Jurkat, Clone E6-1 (cell line): ENCODE measurements at places on chromosomes 6 and 20.
A peak's percentile ranks its signal among the peaks of the same experiment; 100 is the strongest.

- no peak for DNase-seq
Observed at GRCh38 chr6:134636186-134636799, 313.6 kb downstream of the ALDH8A1 start.

- no peak for DNase-seq
Observed at GRCh38 chr6:29968130-29968529, 25.8 kb downstream of the HLA-A start.

DNA sequence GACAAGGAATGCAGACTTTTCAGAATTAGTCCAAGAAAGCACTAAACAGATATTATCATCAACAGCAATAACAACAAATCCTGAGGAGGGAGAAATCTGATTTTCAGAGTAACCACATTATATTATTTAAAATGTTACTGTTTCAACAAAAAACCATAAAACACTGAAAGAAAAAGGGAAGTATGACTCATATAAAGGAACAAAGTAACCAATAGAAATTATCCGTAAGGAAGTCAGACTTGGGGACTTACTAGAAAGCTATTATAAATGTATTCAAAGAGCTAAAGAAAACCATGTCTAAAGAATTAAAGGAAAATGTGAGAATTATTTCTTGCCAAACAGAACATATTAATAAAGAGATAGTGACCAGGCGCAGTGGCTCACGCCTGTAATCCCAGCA lies 98.1 kb downstream of the MYLK4 start:
- no peak for DNase-seq

DNA sequence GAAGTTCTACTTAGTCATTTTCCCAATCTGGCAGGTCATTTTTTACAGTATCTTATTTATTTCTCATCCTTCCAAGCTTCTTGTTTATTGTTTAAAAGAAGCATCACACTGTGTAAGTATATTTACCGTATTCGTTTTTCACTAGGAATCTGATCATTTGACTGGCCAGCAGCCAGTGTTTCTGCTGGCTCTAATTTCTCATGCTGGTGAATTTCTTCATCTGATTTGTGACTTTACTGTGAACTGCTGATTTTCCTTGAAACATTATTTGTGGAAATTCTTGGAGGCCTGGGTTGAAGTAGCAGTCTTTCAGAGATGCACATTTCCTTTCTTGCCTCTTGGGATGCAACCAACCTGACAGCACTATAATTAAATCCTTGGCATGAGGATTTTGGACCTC lies 65.9 kb downstream of the PREP start:
- no peak for DNase-seq

DNA sequence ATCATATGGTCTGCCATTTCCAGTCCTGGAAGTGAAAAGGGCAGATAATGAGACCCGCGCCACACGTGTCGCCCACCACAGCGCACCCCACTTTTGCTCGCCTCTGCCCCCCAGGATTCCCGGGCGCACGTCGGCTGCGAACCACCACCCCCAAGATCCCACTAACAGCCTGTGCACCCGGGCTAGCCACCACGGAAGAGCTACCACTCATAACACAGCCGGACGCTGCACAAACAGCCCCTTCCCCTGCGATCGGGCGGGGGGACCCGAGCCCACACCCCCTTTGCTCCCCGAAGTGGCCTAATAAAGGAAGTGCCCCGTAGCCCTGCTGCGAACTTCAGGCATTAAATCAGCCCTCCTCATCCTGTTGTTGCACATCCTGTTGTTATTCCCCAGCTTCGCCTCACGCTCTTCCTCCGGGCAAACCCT lies 506 bp downstream of the CITED2 start:
- DNase-seq: no peak

DNA sequence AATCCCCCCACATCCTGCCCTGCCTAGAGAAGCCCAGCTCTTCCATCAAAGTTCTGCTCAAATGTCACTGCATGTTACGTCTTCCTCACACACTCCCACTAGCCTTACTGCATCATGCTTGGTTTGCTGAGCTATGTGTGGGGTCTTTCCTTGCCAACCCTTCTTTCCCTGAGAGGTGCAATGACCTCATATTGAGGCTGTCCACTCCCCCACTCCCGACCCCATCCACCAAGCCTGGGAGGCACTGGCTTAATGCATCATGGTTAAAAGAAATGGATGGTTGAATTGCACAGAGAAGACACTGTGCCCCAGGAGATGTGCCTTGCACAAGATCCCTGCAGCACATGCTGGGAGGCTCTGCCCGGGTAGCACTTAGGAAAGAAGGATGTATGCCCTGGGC lies 7.7 kb upstream of the IRF4 start:
- no peak for DNase-seq

DNA sequence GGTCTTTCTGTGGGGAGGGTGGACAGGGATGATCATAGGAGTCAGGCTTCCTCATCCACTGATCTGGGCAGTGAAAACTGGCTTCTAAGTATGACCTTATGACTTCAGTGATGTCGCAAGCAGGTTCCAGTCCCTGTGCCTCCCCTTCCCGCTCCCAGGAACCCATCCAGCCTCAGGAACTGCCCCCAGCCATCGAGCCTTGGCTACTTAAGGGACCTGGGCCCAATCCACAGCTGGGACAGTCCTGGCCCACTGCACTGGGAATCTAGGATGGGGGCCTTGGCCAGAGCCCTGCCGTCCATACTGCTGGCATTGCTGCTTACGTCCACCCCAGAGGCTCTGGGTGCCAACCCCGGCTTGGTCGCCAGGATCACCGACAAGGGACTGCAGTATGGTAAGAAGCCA lies at the start of gene LBP:
Gene LBP (plus strand): TSS at position 236 of the 405 bp plus-strand sequence. CDS start 35 bp downstream, at position 271.
- DNase-seq: no peak

- no peak for DNase-seq
Observed at GRCh38 chr20:47974234-47974878, 189.1 kb upstream of the SULF2 start.

GRCh38 chr6:169943241-169944060 lies 192.0 kb downstream of the ERMARD start:
- no peak for DNase-seq

DNA sequence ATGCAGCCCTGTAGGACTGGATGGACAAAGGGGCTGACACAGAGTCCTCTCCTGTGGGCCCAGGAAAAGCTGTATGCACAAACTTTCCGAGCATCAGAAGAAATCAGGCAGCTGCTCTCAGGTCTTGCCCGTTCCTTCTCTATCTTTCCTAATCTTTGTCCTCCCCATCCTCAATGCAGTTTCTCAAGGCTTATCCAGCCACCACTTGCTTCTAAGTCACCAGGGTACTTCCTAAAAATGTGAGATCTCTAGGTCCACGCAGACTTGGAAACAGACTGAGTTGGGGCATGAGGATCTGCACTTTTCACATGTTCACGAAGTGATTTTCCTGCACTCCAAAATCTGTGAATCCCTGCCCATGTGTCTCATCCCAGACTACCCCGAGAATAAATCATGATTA lies 394.5 kb upstream of the SLC35B3 start:
- no peak for DNase-seq

DNA sequence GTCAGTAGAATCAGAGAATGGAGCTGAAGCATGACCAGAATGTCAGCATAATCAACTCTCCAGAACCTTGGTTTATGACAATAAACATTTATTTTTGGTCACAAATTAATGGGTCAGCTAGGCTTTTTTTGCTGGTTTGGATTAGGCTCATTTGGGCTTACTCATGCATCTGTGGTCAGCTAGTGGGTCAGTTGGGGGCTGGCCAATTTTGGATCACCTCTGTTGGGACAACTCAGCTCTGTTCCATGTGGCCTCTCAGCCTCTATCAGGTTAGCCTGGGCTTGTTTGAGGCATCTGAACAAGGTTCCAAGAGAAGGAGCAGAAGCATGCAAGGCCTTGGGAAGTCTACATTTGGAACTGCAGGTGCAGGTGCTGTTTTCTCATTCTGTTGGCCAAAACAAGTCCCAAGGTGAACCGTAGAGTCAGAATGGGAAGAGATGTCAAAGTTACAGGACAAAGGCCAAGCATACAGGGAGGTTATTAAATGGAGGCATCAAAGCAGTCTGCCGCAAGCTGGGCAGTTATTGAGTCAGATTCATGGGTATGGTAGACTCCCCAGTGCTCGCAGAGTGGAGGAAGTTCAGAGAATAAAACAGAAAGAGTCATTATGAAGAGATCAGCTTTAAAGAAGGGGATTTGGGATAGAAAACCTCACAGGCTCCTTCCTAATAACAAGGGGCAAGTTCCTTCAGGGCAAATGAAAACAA lies 173.0 kb downstream of the PLCB4 start:
- DNase-seq: no peak

DNA sequence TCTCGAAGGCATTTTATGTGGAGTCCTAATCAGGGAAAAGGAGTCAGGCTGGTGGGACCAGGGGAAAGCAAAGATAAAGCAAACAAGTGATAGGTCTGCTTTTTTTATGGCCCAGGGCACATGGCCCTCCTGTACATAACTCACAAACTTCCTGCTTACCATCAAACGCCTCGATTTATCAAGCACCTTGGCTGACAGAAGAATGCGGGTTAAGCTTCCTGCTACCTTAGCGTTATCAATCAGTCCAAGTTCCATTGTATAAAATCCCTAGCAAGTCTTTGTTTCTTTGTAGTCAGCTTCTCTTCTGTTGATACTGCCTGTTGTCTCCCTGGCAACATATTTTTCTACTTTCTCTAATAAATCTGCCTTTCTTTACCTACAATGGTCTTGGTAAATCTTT lies 4.1 kb upstream of the TRIM27 start:
- DNase-seq: no peak

DNA sequence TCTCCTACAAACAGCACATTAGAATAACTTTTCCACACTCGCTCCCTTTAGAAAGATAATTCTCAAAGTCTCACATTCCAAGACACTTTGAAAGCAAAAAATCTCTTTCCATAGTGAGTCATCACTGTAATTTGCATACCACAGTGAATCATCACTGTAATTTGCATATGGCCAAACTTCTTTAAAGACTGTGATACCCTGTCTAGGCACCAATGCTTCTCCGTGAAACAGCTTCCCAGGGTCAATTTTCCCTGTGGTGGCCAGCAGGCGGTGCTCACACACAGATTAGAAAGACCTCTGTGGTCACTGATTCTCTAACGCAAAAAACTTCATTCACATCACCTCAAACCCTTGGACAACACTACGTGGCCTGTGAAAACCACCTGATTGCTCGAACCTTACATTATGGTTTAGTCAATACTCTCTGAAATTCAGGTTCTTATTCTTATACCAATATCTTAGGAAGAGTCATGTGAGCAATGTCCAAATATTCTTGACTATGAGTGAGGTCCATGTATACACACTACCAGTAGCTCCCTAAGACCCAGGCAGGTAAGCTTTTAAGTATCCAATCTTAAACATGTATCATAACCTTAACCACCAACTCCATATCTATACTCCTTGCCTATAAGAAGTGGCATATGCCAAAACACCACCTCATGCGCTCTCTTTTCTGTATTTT lies 78.5 kb upstream of the PHACTR1 start:
- peak; percentile 29 for DNase-seq

GRCh38 chr6:154361476-154361875 lies 4.9 kb upstream of the IPCEF1 start:
- DNase-seq: no peak

- DNase-seq: peak; percentile 15
Observed at GRCh38 chr6:52087498-52087999, at the start of gene PKHD1. PKHD1 (minus strand) TSS chr6:52087613; CDS start chr6:52084933, 2,680 bp downstream.

DNA sequence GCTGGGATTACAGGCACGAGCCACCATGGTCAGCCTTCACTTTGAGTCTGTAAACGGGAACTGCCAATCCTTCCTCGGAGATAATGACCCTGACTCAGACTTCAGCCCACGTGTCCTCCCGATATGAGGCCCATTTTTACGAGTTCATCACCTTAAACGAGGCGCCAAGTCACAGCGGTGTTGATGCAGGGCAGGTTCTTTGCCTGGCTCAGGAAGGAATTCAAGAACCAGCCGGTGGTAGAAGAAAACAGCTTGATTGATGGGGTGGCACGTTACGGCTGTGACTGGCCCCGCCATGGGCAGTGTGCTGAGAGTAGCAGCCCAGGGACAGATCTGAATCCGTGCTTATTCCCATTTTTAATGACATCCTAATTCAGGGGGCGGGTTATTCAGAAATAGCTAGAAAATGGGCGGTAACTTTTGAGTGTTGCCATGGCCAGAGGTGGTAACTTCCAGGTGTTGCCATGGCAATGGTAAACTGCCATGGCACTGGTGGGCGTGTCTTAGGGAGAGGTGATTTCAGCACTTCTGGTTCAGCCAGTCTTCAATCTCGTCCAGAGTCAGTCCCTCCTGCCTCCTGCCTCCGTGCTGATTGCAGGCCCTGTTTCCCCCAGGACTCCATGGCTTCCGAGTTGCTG lies 9.1 kb upstream of the MAP1LC3A start:
- no peak for DNase-seq

DNA sequence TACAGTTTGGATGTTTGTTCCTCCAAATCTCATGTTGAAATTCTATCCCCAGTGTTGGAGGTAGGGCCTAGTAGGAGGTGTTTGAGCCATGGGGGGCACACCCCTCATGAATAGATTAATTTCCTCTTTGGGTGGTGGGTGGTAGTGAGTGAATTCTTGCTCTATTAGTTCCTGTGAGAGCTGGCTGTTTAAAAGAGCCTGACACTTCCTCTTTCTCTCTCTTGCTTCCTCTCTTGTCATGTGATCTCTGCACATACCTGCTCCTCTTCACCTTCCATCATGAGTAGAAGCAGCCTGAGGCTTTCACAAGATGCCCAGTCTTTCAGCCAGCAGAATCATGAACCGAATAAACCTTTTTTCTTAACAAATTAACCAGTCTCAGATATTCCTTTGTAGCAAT lies 340.2 kb upstream of the CHD6 start:
- DNase-seq: no peak

DNA sequence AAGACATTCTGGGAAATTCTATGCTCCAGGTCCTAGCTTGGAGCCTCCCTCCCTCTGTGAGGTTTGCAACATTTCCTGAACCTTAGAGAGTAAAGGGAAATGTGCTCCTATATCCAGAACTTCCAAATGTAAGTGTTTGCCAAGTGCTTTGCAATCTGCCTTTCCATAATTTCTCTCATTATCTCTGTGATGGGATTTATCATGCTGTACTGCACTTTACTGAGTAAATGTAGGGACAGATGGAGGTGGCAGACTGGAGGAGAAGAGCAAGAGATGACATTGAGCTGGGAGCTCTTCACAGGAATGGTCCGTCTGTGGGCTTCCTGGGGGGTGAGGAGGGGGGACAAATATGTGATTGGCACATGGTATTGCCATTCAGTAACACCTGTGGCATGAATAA lies 184.3 kb downstream of the SOX4 start:
- DNase-seq: no peak
